DMS79 treated with DMSO at 0.1 percent for 48 hours (cell line): ENCODE measurements at places on chromosomes 6 and 20.
A peak's percentile ranks its signal among the peaks of the same experiment; 100 is the strongest.

DNA sequence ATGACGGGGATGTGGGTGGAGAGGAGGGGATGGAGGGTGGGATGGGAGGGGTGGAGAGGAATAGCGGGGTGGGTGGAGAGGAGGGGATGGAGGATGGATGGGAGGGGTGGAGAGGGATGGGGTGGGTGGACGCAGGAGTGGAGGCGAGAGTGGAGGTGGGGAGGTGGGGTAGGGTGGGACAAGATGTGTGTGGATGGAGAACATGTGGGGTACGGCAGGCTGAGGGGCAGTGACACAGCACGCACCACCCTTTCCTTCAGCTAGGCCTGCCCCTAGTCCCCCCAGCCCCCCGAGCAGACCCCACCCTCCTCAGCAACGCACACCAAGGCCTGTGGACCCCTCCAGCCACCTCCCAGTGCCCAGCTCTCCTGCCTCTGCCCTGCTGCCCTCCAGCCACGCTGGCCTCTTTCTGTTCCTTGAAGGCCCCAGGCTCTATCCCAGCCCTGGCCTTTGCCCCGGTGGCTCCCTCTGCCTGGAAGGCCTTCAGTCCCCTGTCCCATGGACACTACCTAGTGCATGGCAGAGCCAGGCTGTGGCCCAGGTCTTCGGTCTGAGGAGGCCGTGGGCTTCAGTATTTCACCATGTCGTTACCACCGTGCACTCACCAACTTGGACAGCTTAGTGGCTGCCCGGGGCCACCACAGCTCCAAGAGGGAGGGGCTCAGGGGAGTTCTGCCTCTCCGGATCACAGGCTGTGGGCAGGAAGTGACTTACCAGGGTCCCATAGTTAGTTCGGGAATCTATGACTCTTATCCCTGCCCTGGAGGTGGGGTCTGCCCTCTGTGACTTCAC is 78.4 kb upstream of the PMEPA1 start:
- DNase-seq = no peak

- no peak for DNase-seq
These were observed 18.5 kb downstream of the SDC4 start for GRCh38 chr20:45329497-45330319.

GRCh38 chr6:168628732-168629245 is 187.8 kb downstream of the SMOC2 start:
- no peak for DNase-seq

DNA sequence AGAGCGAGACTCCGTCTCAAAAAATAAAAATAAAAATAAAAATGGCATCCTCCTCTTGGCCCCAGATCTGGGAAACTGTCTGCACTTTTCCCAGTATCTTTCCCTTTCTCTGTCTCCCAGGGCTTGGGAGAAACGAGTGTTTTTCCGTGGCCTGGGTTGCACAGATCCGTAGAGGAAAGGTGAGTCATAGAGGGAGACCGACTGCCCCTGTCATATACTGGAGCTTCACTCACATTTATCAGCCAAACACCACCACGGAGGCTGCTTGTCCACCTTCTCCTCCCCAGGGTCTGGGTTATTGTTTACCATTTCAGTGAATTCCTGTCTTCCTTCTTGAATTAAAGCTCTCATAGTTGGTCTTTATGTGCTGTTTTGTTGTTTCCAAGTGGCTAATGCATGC is 31.9 kb upstream of the EIF2S2 start:
- no peak for DNase-seq

- DNase-seq = no peak
These were observed 15.1 kb downstream of the GLYATL3 start for GRCh38 chr6:49514571-49515484.

DNA sequence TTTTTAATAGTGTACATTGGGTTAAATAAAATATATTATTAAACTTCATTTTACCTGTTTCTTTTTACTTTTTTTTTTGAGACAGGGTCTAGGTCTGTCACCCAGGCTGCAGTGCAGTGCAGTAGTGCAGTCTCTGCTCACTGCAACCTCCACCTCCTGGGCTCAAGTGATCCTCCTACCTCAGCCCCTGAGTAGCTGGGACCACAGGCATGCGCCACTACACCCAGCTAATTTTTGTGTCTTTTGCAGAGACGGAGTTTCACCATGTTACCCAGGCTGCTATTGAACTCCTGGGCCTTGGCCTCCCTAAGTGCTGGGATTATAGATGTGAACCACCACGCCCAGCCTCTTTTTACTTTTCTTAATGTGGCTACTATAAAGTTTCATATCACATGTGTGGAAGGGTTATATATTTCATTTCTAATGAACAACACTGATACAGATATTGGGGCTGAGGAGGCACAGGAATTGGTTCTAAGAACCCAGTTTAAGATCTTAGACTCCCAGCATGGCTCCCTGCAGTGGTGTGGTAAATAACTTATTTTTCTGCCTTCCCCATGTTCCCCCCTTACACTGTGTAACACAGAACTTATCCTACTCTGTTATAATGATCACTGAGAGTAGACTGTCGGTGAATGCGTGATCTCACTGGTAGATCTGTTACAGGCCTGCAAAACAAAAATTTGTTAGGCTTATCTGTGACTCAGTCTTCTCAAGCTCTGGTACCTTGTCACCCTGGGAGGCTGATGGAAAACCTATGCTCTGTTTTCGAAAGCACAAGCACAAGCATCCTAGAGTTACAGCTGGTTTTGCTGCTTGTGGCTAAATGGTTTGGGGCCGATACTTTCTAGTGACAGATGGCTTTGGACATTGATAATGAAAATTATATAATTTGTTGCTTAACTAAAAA is 5.8 kb upstream of the ATXN1 start:
- no peak for DNase-seq

DNA sequence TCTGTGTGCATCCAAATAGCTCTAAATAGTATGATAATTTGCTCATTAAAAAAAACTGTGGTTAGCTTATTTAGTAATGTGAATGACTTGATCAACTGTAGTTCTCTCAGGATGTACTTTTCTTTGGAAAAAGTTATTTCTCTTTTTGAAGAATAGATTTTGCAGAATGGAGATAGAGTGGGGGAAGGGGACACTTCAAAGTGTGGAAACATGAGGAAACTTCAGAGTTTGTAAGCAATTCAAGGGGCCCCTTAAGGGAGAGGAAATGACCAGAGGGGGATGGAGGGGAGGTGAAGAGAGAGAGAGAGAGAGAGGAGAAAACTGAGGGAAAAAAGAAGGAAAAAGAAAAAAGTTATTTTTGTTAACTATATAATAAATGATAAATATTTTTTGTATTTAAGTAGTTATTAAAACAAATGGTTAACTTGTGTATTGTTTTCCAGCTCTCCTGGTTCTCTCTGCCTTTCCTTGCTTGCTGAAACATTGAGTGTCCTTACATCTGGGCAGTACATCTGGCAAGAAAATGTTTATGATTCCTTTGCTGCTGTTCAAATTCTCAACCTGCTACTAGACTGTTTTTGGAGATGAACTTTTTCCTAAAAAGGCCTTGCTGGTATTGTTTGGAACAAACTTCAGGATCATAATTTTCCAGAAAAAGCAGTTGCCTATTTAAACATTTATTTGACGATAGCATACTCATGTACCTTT is 497.5 kb upstream of the CITED2 start:
- no peak for DNase-seq

DNA sequence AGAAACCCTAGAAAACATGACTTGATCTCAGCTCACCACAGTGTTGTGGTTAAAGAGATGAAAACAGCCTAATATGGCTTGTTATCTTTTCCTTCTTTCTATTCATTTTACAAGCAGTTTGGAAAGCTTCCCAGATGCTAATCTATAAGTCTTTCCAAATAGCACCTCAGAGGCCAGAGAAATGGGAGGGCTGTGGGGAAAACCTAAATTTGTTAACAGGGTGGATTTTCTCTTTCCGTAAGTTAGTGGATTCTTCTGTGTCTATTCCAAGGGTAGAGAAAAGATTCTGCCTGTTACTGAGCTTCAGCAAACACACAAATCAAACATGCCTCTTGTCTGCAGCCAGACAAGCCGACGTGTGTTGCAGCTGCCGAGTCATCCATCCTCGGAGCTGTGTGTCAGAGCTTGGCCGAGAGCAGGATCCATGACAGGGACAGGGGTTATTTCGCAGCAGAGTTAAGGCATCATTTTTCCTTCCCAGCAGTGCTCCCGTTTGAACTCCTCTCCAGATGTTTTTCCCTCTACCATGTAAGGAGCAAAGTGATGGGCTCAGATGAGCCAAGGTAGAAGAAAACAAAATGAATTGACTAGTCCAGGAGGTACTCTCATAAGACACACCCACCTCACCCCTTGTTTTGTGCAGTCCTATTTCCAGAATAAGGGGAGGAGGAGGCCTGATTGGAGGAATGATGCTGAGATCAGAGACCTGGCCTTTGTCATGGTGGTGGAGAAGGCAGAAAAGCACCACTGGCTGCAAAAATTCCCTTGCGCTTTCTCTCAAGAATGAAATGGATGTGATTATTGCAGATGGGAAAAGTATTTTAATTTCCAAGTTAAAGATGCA is 560.0 kb downstream of the C6orf118 start:
- no peak for DNase-seq

GRCh38 chr20:1998715-1999114 is 4.9 kb upstream of the PDYN start:
- DNase-seq = no peak

- DNase-seq = no peak
These were observed 70.9 kb downstream of the MYO6 start for GRCh38 chr6:75819776-75820487.

- peak; percentile 56 for DNase-seq
These were observed 157.5 kb downstream of the TRMT11 start for GRCh38 chr6:126143761-126144251.

- no peak for DNase-seq
These were observed 75.4 kb upstream of the INSM1 start for GRCh38 chr20:20292472-20292871.

DNA sequence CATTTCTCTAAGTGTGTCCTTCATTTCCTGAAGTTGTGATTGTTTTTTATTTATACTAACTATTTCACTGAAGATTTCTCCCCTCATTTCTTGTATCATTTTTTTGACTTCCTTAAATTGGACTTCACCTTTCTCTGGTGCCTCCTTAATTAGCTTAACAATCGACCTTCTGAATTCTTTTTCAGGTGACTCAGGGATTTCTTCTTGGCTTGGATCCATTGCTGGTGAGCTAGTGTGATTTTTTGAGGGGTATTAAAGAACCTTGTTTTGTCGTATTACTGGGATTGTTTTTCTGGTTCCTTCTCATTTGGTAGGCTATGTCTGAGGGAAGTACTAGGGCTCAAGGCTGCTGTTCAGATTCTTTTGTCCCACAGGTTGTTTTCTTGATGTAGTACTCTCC is 92.8 kb downstream of the ESR1 start:
- no peak for DNase-seq

DNA sequence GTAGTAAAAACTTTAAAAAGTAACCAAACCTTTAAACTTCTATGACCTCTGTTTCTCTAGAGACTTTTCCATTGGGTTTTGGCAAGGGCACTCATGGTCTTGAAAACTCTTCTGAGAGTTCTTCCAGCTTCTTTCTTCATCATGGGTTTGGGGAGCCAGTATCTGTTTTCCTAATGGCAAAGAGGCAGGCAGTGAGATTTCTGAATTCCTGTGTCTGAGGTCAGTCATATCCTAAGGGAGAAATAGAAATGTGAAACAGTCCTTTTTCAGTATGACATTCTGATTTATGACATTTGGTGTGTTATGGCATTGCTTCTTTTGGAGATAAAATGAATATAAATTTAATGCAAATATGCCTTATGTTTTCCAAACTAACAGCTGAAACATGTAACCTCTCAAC is 518.5 kb upstream of the MARCKS start:
- DNase-seq = no peak

DNA sequence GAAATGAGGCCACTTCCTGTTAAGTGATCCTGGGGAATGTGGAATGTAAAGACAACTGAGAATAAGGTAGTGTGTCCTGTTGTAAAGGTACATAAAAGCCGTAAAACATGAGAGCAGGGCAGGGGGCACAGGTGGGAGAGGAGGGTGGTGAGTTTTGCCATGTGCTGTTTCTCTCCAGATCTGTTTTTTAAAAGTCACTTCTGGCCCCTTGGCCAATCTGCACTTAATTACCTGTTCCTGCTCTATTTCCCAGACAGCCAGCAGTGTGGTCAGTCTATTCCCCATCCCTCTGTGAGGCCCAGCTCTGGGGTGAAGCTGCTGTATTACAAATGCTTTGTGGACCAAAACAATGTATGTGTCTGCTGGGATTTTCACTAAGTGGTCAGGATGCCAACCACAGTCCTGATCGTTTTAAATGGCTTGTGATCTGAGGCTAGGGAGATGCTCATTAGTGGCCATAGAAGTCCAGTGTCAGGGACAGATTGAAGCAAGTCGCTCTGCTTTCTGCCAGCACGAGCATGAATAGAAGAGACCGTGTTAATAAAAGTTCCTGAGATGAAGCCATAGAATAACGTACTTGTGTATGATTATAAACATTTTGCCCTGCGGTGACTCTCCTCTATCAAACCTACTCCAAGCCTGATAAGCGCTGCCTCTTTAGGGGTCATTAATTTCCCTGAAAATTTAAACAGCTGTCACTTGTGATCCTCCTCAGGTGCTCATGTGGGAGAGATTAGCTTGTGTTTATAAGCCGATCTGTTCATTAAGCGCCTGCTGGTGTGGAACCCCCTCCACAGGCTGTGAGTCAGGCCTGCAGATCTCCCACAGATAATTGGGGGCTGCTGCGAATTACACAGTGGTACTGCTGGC is 111.8 kb upstream of the CENPW start:
- peak; percentile 63 for DNase-seq

DNA sequence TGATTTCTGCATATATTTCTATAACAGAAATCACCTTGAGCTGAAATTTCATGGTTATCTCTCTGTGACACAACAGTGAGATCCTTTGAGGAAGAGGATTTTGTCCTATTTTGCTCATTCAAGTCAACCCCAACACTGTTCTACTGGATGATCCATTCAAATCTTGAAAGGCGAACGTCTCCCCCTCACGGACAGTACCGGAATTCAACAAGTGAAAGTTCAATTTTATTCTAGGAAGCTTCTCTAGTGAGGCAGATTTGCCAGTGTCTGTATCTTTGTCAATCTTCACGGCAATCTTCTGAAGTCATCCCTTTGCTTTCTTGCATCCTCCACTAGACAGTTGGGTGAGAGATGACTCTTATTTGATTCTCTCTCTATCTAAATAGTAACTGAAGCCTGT is 91.7 kb upstream of the PDE7B start:
- DNase-seq = no peak

GRCh38 chr6:132752255-132752654 is 5.4 kb downstream of the VNN2 start:
- DNase-seq = no peak

DNA sequence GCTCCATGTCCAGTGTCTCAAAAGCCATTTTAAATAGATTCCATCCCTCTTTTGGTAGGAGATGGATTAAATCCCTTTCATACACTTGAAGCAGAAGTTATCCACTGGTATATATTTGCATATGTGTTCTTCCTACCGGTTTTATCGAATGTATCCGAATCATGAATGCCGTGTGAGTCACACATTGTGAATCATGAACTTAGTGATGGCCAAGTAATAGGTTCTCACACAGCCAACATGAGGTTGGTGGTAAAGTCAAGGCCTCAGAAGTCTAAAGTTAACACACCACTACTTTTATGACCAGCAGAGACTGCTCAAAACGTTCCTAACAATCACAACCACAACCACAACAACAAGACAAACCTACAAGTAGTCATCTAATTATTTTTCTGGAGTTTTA is 345.5 kb downstream of the THBS2 start:
- DNase-seq = no peak
